Mammary epithelial cell (primary cell): ENCODE measurements at places on chromosomes 6 and 20.

GRCh38 chr6:80489911-80490635 is 383.6 kb downstream of the BCKDHB start:
- DNase-seq, result peak; percentile 50

GRCh38 chr6:51768087-51768486 is 319.3 kb downstream of the PKHD1 start:
- DNase-seq, result no peak

- no peak for DNase-seq
Measured at GRCh38 chr20:57003012-57003411, 263.4 kb downstream of the BMP7 start.

DNA sequence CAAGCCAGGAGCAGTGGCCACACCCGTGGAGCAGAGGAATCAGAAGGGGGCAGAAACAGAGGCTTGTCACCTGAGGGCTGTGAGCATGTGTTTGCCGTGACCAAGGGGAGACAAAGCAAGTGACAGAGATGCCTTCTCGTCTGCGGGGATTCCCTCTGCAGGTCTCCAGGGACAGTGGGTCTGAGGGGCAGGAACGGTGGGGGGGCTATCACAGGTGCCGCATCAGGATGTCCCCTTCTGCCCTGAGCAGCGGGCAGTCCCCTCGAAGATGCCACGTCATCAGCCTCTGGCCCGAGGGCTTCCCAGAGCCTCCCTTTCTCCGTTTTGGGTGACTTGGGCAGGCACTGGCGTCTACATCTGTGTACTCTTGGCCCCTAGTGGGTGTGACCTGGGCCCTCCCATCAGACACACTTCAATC is 338.7 kb downstream of the PREX1 start:
- DNase-seq, result no peak
